ENCODE measurements at places on chromosomes 6 and 20.

DNA sequence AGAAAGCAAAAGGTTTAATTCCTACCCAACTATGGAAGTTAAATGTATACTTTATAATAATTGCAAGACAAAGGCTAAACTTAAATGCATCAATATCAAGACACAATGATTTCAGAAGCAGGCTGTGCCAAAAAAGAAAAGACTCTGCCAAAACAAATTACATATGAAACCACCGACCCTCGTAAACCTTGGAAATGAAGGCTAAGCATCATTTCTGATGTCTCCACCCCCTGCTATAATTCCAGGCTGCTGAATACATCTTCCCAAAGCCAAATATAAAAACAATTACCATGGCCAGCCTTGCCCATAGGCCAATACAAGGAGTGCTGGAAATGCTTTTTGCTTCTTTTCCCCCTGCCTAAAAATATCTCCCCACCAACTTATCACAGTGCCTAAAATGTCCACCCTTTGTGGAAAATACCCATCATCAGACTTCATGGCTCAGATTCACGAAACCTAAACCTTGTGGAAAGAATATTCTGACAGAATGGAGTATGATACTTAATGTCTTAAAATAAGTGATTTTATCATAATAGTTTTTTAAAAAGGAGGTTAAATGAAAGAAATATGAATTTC lies 37.4 kb downstream of the RCAN2 start:
- no peak for DNase-seq

GRCh38 chr6:87905101-87905641 lies 142.5 kb upstream of the SPACA1 start:
- no peak for DNase-seq

GRCh38 chr6:90365002-90365401 lies 68.4 kb upstream of the BACH2 start:
- DNase-seq, result no peak

DNA sequence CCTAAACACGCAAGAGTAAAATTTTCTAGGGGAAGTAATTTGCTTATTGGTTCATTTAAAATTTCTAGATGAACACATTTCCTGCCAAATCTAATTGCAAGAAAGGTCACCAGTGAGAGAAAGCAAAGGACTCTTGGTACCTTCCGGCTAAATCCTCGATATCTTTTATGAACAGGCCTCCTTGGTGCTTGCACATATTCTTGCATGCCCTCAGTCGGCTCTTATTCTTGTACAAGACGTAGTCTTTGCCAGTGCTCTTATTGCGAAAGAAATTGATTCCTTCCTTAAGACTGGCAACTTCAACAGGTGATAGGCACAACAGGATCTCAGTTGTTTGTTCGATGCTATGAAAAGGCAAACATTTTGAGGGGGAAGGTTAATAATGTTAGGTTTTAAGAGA lies 141.7 kb upstream of the CARMIL1 start:
- DNase-seq, result no peak

DNA sequence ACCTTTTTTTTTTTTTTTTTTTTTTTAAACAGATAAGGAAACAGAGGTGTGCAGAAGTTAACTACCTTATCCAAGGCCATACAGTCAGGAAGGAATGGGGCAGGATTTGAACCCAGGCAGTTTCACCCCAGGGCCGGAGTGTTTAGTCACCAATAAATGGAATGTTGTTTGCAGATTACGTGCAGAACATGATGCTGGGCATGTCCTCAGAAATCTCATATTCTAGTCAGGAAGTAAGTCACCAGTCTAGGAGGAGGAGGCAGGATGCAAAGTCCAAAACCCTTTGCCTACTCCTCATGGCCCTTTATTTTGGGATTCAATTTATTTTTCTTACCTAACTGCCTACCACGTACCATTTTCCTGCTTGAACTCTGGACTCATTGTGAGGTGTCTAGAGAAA lies 57.1 kb upstream of the LRRC1 start:
- DNase-seq, result no peak

DNA sequence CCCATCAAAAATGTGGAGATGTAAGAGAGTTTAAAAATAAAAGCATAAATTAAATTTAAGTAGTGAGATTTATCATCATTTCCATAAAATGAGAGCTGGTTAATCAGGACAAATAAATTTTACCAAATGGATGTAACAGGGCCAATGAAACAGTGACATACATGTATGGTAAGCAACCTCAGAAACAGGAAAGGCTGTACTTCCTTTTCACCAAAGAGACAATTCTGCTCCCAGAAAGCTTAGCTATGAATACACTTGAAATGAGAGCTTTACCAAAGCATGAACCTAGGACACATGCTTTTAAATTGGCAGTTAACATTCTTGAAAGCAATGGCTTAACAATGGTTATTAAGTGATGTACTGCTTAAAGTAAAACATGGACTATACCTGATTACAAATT lies 12.1 kb upstream of the UBE2J1 start:
- no peak for DNase-seq

- DNase-seq, result no peak
Measured at GRCh38 chr6:121112356-121112755, 221.9 kb downstream of the TBC1D32 start.

GRCh38 chr6:107870381-107870780 lies 46.3 kb upstream of the SCML4 start:
- no peak for DNase-seq

DNA sequence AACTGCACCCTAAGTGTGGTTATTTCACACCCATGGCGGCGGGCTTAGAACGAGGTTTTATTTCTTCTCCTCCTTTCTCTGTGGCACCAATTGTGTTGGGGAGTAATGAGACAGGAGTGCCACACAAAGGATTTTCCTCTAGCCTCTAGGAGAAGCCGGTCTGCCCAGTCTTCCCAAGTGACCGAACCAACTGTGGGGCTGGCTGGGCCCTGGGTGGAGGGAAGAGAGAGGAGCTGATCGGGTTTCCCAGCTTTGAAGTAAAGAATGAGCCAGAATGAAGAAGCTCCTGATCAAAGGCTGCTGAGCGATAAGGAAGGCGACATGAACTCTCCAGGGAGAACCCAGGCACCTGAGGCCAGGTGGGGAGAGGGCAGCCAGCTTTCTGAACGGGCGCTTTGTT lies 616.0 kb upstream of the BTBD3 start:
- no peak for DNase-seq

- no peak for DNase-seq
Measured at GRCh38 chr6:117371492-117371891, 54.2 kb downstream of the ROS1 start.

DNA sequence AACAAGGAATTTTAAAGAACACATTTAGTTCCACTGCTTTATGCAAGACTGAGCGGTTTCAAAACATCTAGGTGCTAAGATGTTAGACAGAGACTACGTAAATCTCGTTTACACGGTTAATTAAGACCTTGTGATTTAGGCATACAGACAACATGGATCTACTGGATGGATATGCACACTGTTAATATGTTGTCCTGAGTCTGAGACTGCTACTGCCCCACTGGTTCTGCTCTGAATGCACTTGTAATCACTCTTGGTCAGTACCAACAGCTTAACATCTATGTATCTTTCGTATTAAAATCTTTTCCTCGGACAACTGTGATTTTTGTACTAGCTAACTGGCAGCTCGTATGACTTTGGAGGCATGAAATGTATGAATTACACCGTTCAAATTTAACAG lies 3.1 kb downstream of the MAN1A1 start:
- no peak for DNase-seq

DNA sequence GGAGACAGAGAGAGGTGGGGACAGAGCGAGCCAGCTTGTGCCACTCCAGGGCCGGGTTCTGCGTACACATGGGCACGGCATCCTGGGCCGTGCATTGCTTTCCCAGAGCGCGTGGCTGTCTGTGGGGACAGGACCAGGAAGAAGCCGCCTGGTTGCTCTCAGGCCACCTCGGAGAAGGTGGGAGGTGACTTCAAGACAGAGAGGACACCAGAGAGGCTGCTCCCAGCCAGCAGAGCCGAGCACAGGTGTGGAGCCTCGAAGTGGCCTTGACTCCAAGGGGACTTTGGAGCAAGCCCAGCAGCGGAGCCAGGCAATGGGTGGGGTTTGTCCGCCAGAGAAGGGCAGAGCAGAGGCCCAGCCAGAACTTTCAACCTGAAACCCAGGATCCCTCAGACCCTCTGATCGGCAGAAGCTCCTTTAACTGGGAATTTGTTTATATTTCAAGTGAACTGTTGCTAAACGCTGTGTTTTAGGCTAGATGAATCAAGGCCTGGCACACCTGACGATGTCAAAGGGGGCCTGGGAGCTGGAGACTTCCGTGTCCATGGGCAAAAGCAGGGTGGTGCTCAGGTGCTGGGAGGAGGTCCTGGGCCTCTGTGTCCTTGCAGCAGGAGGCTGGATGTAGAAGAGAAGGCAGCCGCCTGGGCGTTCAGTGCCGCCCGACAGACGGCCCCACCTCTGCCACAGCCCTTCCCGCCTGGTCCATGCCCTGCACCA lies 262.1 kb downstream of the DLL1 start:
- DNase-seq, result no peak

GRCh38 chr6:47179286-47179685 lies 130.4 kb downstream of the TNFRSF21 start:
- DNase-seq, result no peak

DNA sequence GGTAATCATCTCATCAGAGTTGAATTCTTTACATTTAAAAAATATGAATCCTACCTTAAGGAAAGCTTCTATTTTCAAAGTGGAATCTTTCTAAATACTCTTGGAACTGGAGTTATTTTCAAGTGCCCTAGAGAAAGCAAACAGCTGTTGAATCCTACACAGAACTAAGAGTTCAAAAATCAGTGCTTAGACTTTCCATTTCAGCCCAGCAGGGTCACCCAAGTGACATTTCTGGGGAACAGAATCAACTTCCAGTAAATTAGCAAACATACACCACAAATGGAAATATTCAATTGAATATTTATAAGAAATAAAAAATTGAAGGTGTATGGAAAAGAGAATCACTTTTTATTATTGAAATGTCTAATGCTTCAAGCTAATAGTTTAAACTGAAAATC lies 427.7 kb upstream of the NOX3 start:
- no peak for DNase-seq

- DNase-seq, result no peak
Measured at GRCh38 chr6:6701864-6702263, 113.3 kb downstream of the LY86 start.
